ENCODE measurements at places on chromosomes 5 and 9.

DNA sequence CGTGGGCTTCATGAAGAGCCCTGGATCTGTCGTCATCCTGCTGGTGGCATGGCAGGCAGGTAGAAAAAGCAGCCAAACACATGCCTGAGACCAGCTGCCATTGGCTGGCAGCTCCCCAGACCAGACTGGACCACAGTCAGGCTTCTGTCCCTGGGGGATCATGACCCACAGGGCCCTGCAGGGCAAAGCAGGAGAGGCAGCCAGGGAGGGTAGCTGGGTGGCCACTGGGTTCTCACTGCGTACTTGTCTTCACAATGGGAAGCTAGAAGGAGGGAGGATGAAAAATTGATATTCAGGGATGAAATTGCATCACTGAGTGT, 67.8 kb upstream of the GARNL3 start:
- no peak for DNase-seq

DNA sequence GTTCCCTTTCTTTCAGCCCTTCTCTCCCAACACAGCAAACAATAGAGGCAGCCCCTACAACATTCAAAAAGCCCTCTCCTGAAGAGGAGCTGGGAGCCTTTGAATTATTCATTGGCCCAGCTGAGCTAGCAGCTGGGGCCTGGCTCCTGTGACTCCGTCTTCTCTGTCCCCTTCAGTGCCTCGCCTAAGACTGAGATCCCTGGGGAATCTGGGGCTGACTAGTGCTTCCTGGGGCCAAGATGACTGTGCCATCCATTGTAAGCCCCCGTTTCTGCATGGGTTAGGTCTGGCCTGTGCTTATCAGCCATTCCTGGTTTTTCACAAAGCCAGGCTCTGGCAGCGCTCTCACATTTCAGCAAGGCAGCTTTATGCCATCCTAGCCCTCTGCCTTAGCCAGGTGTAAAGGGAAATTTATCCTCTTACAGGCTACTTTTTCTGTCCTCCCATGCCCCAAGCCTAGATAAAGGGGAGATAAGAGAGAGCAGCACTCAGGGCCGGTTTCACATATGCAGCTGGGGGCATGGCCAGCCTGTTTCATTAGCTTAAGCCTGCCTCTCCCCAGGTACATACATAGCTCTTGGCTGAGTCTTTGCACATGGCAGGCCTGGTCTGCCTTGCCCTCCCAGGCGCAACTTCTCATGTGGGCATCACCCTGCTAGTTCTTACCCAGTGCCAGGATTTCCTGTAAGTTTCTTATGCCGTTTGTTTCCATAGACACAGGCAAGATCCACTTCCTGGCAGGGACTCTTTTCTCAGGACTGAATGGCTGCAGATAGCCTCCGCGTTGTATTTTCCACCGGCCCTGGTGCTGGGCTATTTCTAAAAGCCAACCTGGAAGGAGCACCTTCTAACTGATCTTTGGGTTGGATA, 15.8 kb downstream of the PTPA start:
- DNase-seq: no peak

- no peak for DNase-seq
Observed at GRCh38 chr9:69420611-69421270, 95.7 kb downstream of the ENTREP1 start.

GRCh38 chr9:121902461-121903135, 190.5 kb downstream of the TTLL11 start:
- DNase-seq: no peak

- no peak for DNase-seq
Observed at GRCh38 chr9:93968451-93969327, 13.5 kb upstream of the BARX1 start.
